ENCODE measurements at places on chromosomes 11 and 22.

DNA sequence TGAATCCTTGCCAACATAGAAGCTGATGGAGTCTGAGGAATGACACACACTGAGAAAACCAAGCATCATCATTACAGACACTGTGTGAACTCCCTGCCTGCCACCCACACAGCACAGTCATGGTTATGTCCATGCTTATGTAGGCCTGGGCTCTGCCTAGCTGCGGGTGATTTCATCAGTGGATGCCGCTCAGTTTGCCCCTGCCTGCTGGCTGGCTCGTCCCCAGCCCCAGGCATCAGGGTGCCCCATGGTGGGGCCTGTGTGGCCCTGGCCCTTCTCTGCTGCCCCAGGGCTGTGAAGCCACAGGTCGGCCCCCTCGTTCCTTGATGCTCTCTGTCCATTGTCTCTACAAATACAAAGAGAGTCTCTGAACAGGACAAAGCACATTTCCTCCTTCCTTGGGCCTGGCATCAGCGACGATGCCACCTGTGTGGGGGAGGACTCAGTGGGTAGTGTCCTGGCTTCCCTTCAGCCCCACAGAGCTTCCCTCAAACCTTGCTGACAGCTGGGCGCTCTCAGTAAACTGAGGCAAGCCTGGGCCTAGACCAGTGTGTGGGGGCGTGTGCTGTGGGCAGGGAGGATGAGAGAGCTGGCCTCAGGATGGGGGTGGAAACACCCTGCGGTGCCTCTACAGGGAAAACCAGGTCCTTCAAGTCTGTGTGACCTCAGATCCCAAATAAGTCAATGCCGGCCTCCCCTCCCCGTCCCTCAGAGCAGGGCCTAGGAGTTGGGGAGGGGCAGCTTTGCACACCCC, 20.0 kb upstream of the TUB start:
- no peak for DNase-seq

DNA sequence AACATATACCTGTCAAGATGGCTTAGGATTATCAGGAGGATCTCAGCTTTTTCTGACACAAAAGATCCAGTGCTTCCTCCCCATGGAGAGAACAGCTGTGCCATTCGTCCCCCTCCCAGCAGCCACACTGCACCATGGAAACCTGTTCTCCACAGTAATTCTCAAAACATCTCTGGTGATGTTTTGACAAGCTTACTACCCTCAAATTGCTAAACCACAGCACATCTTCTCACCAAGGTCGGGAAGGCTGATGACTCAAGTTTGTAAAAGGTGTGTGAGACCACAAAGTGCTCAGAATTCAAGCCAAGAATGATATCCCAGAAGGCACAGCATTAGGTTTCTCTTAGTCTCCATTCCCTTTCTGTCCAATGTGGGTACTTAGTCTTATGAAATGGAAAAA, 3.9 kb upstream of the RAB38 start:
- peak; percentile 99 for DNase-seq

GRCh38 chr11:10678101-10678500, 15.5 kb downstream of the IRAG1 start:
- no peak for DNase-seq

GRCh38 chr22:50105208-50106100, 15.6 kb downstream of the MOV10L1 start:
- peak; percentile 89 for DNase-seq

DNA sequence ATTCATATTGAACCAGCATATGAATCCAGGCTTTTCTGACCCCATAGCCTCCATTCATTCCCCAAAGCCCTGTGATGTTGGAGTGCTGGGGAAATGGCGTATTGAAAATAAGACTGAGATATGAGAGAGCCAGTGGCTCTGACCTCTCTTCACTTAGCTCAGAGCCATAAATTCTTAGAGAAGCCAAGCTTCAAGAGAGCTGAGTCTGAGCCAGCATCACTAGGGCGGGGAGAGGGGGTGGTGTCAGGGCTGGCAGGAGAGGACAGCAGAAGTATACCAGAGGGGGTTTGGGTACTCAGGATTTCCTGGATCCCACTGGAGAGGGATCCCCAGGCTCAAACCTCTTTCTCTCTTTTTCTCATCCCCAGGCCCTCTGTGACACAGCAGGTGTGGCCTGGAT, 16.7 kb upstream of the MOGAT2 start:
- DNase-seq: no peak

- no peak for DNase-seq
Measured at GRCh38 chr22:20945578-20945934, 21.5 kb upstream of the AIFM3 start.

GRCh38 chr11:115321605-115322289, 182.5 kb downstream of the CADM1 start:
- no peak for DNase-seq

GRCh38 chr11:132142121-132142520, 771.7 kb downstream of the NTM start:
- DNase-seq: peak; percentile 85

DNA sequence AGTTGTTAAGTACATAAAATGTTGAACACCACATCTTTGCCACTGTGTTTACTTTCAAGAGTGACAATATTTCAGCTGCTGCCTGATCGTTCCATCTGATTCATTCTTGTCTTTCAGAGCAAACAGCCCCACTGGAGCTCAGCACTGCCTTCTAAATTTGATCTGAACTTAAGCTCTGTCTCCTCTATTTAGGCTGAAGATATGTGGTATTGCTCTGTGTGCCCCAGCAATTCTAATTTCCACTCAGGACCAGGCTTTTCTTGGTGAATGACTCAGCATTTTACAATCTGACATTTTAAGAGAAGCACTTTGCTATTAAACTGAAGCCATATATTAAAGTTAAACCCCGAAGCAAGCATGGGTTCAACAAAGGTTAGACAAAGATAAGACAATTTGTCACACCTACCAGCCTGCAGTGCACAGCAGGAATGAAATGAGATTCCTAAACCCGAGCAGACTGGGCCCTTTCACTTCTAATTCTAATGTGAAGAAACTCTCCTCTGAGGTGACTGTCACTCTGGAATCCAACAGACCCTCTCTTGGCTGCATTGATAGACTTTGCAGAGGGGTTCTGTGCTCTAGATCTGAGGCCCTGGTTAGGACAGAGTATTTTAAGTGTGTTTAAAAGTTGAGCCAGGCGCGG, 41.7 kb upstream of the PLET1 start:
- no peak for DNase-seq

DNA sequence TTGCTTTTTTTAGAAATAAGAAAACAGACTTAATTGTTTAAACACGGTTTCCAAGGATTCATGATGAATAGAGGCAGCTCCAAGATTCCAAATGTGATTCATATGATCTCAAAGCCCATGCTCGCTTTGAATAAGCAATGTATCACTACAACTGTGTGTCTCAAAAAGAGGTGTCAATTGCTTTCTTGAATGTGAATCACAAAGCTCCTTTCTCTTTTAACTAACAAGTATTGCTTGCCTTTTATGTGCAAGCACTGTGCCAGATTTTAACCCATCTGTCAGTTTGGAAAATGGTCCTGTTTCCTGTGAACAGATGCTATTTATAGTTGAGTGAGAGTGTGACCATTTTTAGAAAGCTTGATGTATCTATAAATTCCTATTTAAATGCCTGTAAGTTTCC, 6.5 kb downstream of the OOSP1 start:
- DNase-seq: no peak

DNA sequence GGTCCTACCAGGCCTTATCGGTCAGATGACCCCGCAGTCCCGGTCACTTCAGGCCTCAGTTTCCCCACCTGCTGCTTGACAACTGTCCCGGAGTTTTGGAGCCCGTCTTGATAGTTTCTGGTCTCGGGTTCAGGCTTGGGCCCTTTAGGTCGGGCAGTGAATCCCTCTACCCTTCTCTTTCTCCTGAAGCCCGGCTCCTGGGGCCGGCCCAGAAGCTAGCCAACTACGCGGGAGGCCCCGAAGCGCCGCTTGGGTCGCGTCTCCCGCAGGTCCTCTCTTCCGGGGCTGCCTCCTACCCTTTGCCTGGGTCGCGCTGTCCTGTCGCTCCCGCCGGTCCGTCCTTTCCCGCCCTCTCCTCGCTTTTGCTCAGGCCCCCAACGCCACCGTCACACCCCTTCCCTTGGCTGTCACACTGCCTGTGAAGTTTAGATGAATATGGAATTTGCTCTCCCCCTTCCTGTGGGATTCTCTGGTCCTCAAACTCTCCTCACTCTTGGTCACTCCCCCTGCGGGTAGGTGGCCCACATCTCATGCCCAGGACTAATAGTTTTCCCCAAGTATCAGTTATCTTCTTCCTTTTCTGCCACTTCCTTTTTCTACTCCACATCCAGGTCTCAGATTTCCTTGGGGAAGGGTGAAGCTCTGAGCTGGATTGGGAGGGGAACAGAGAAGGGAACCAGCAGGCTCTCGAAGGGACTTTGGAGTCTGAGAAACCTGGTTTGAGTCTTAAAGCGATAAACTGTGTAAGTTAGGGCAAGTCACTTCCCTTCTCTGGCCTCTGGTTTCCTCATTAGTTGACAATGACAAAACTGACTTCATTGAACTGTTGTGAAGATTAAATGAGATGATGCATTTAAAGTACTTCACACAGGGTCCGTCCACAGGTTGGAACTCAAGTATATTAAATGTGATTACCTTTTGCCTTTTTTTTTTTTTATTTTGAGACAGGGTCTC, 790 bp downstream of the RAB1B start:
- DNase-seq: no peak

DNA sequence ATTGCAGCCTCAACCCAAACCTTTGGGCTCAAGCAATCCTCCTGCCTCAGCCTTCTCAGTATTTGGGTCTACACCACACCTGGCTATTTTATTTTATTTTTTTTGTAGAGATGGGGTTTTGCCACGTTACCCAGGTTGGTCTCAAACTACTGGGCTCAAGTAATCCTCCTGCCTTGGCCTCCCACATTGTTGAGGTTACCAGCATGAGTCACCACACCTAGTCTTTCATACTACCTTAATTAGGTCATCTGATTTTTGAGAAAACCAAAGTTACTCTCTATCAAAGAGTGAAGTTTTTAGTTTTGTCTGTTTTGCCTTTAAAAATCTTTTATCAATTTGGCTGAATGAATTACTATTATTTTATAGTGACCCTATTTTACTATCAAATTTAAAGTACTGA, 335.6 kb upstream of the LRRC4C start:
- DNase-seq: peak; percentile 14

DNA sequence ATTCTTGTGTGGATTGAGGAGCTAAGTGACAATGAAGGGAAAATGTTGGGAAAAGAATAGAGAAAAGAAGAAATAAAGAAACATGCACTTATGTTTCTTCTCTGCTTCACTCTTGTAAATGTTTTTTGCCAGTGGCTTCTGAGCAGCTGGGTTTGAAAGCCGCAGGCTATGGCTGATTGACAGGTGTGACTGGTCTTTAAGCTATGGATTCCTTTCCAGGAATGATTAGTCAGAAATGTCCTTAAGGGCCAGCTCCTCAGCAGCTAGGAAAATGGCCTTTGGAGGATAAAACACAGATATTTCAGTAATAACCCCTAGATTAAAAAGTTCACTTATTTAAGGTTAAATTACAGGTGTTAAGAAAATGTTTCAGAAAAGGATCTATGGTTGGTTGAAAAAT, 6.5 kb upstream of the USP28 start:
- DNase-seq: peak; percentile 57

- no peak for DNase-seq
Measured at GRCh38 chr22:42179616-42180015, 49.0 kb upstream of the CYP2D6 start.

DNA sequence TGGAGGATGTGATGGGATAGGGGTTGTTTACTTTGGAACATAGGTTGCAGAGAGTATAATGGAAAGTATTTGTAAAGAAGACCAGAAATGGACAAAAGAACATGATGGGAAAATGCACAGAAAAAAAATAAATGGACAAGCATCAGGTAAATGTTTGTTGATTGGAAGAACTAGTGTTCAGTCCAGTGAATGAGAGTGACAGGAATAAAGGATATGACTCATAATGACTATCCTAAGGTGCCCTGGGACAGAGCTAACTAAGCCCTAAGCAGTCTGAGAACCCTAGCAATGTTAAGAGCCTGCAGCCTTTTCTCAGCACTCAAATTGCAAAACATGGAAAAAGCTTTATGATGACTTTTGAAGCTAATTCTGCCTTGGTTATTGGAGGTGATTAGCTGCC, 732.8 kb upstream of the ANO5 start:
- peak; percentile 70 for DNase-seq

DNA sequence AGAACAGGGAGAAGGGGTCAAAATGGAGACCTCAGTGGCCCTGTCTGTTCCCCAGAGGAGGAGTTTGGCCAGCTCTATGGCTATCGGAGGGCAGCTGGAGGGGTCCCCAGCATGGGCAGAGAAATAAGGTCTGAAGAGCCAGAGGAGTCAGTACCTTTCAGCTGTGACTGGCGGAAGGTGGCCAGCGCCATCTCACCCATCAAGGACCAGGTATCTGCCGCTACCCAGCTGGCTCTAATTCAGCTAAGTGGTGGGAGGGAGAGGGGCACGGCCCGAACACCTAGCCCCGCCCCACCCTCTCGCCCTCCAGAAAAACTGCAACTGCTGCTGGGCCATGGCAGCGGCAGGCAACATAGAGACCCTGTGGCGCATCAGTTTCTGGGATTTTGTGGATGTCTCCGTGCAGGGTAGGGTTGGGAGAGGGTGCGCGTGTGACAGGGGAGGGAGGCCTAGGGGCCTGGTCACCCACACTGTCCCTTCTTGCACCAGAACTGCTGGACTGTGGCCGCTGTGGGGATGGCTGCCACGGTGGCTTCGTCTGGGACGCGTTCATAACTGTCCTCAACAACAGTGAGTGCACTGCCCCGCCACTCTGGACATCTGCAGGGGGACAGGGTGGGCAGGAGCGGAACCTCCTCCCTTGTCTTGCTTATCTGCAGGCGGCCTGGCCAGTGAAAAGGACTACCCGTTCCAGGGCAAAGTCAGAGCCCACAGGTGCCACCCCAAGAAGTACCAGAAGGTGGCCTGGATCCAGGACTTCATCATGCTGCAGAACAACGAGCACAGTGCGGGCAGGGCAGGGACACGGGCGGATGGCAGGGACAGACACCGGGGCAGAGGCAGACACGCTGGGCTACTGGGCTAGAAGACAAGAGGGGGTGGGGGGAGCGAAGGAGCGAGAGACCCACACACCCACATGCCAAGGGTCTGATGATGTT, 2.8 kb downstream of the CTSW start:
- no peak for DNase-seq

GRCh38 chr11:45026835-45027234, 76.2 kb upstream of the TP53I11 start:
- no peak for DNase-seq

GRCh38 chr11:123235117-123235655, 40.1 kb upstream of the CLMP start:
- no peak for DNase-seq

DNA sequence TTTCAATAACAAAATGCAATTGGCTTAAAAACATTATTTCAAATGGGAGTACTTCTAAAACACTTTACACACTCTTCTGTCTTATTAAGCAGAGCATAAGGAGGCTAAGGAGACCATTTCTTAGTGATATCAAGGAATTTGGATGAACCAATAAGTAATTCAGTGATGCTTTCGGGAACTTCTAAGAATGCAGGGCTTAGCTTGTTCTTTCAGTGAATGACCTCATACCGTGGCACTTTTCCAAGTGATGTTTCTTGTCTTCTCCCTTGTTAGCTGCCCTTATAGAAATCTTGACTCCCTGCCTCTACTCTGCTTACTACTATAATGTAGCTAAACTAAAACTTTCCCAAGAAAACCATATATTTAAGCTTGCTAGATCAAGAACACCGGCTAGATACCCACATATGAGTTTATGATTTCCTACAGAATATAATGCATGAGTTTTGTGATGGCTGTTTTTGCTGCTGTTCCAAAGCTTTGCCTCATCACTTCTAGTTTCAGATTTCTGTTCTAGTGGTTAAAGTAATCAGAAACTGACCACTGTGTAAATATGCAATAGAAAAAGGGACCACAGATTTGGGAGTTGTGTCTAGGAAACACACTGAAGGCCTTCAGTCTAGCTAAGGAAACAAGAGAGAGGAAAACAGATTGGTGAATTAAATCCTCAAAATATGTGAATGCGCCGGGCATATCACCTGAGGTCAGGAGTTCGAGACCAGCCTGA, 37.5 kb upstream of the STK33 start:
- DNase-seq: peak; percentile 60
